ENCODE measurements at places on chromosomes 1 and 21.

DNA sequence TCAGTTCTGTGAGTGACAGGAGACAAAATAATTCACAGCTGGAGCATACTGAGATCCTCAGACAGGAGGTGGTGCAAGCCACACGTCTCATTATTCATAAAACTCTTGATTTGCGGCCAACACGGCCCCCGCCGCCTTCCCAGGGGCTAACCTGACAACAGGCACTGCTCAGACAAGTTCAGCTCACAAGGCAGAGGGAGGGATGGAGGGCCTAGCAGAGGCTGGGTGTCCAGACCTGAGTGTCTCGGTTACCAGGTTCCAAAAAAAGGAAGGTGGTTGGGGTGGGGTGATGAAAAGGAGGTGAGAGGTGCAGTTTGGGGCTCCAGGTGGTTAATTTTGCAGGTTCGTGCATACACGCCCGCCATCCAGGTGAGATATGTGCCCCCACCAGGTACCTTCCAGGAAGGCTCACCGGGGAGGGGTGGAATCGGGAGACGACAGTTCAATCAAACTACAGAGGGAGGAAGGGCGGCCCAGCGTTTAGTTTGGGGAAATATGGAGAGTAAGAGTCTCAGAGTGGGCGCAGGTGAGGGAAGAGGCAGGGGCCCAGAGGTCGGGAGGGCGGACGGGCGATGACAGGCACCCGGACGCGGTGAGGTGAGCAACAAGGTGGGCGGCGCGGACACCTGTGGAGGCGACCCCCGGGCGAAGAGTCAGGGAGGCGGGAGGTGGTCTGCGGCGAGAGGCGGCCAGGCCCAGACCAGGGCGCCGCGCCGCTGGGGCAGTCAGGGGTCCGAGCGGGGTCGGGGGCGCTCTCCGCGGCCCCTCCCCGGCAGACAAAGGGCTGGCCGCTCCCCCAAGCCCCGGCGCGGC is 629 bp downstream of the CTNNBIP1 start:
- H3K36me3 ChIP-seq = no peaks in the 10 kb centered on the region
- peak; percentile 42 for DNase-seq
- H3K27ac ChIP-seq = peak overlapping the region; percentile 56
- H3K4me3 ChIP-seq = peak overlapping the region; percentile 82
- no peaks in the 10 kb centered on the region for H3K27me3 ChIP-seq

DNA sequence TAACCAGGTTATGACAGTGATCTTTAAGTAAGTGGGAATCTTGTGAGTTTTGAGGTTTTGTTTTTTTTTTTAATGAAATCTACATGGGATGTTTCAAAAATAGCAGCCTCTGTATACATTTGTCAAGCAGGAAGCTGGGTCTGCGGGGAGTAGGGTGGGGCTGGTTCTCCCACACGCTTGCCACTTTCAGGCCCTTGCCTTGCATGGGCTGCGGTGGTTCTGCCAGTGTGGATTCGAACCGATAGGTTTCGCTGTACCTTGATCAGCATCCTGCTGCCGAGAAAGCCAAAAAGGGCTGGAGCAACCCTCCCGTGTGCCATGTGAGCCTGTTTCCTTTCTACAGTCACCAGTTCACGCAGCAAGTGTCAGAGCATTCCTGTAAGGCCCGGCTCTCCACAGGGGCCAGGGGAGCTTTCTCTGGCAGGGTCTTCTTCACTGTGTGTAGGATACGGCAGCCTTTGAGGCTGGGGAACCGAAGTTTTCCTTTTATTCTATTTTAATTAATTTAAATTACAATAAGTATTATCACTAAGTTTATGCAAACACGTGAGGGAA is 79.2 kb upstream of the SAMD11 start:
- H3K4me1 ChIP-seq = no peaks in the 10 kb centered on the region
- H3K27ac ChIP-seq = no peak overlapping the region
- H3K36me3 ChIP-seq = peaks cover 11% of the 10 kb centered on the region
- H3K4me3 ChIP-seq = no peak overlapping the region
- DNase-seq = no peak
- H3K27me3 ChIP-seq = no peaks in the 10 kb centered on the region

GRCh38 chr1:161282991-161283390 is 24.4 kb downstream of the PCP4L1 start:
- no peak overlapping the region for H3K4me3 ChIP-seq
- H3K27ac ChIP-seq = no peak overlapping the region
- no peaks in the 10 kb centered on the region for H3K36me3 ChIP-seq
- no peaks in the 10 kb centered on the region for H3K4me1 ChIP-seq
- DNase-seq = no peak
- no peaks in the 10 kb centered on the region for H3K27me3 ChIP-seq

GRCh38 chr1:210826686-210827085 is 307.3 kb downstream of the KCNH1 start:
- no peak for DNase-seq
- no peak overlapping the region for H3K27ac ChIP-seq
- no peak overlapping the region for H3K4me3 ChIP-seq

- H3K27ac ChIP-seq = no peak overlapping the region
- H3K4me1 ChIP-seq = no peaks in the 10 kb centered on the region
- H3K4me3 ChIP-seq = no peak overlapping the region
- peak; percentile 70 for DNase-seq
These were observed 259.8 kb downstream of the LMO4 start for GRCh38 chr1:87588495-87588894.
